ENCODE measurements at places on chromosomes 11 and 22.
A peak's percentile ranks its signal among the peaks of the same experiment; 100 is the strongest.

- DNase-seq = no peak
Measured at GRCh38 chr11:10041748-10042446, 252.1 kb downstream of the SBF2 start.

DNA sequence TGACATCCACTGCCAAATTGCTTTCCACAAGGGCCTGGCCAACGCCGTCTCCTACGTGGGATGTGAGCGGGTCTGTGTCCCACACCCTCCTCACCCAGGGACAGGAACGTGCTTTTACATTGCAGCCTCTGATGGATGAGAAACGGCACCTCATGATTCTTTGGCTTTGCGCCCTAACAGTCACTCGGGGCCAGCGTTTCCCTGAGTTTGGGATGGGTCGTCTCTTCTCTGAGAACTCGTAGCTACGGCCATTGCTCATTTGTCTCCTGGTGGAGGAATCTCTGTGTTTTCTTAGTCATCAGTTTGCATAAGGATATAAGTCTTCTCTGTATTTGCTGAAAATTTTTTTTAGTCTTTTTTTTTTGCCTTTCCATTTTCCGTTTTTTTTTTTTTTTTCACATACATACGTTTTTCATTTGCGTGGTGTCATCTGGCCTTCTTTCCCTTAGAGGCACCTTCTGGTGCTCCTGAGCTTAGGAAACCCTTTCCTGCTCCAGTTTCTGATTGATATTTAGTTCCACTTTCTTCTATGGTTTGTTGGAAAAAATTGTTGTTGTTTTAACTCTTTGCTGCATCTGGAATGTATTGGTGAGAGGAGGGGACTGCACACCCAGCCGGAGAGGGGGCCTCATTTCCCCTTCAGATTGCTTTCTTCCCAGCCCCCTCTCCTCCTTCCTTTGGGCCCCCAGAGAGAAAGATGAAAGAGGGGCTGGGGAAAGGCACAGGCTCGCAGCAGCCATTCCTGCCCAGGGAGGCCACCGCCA, 12.0 kb downstream of the TNNT3 start:
- no peak for DNase-seq

DNA sequence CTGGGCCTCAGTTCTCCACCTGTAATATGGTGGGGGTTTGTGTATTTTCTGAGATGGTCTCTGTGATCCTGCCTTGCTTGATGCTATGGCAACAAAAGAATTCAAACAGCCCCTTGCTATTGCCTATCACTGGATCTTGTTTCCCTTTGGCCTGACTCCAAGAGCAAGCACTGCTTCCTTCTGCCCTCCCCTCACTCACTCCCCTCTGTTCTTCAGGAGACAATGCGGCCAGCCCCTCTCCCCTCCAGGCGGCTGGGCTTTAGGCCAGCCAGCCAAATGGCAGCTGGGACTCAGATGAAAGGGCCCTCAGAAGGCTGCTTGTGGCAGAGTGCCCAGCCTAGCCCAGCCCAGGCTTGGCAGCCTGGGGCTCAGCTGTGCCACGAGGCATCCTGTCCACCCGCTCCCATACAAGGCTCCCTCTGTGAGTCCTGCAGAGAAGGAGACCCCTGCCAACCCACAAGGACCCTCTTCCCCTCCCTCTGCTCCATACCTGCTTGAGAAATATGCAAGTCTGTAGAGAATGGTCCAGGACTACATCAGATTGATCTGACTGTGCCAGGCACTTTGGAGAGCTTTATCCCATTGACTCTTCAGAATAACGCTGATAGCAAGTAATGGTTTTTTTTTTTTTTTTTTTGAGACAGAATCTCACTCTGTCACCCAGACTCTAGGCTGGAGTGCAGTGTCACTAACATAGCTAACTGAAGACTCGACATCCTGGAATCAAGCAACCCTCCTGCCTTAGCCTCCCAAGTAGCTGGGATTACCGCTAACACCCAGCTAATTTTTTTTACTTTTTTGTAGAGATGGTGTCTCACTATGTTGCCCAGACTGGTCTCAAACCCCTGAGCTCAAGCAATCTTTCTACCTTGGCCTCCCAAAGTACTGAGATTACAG, 7.6 kb upstream of the KCTD14 start:
- DNase-seq = no peak

DNA sequence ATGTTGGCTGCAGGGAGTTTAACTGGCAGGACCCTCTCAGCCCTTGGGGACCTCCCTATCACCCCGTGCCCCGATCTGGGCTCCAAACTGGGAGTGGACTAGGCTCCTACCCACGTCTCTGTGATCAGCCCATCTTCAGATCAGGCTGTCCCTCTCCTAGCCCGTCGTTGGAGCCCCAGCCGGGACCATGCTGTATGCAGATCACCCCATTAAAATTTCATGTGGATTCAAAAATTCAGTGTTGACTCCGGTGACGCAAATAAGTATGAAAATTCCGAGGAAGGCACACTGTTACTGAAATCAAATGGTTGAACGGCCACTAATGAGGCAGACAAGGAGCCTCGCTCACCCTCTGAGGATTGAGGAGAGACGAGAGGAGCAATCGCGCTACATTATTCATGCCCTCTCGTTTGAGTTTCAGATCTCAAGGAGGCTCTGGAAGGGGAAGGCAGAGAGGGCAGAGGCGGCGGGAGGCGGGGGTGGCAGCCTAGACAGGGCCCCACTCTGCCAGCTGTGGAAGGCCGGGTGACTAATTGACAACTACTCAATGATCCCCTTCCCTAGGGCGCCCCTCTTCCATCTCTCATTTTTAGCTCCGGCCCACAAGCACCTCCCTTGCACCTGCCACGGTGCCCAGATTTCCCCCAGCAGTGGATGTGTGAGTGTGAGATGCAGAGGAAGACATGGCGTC, 255.4 kb downstream of the MIAT start:
- no peak for DNase-seq

- no peak for DNase-seq
Measured at GRCh38 chr22:45239681-45240051, 1.0 kb downstream of the KIAA0930 start.

GRCh38 chr11:130022799-130023198, 20.2 kb upstream of the PRDM10 start:
- DNase-seq = no peak

- no peak for DNase-seq
Measured at GRCh38 chr11:9112075-9112474, 20.7 kb upstream of the SCUBE2 start.

DNA sequence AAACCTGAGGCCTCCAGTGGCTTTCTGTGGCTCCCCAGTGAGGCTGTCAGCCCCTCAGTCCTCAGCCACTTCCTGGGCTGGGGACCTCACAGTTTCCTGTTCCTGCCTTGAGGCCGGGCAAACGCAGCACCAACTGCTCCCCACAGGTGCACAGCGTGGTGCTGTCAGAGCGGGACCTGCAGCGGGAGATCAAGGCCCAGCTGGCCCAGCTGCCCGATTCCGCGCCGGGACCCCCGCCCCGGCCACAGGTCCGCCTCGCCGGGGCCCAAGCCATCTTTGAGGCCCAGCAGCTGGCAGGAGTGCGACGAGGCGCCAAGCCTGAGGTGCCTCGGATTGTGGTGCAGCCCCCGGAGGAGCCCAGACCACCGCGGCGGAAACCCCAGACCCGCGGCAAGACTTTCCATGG, 5.4 kb downstream of the TBC1D10C start:
- DNase-seq = peak; percentile 83

DNA sequence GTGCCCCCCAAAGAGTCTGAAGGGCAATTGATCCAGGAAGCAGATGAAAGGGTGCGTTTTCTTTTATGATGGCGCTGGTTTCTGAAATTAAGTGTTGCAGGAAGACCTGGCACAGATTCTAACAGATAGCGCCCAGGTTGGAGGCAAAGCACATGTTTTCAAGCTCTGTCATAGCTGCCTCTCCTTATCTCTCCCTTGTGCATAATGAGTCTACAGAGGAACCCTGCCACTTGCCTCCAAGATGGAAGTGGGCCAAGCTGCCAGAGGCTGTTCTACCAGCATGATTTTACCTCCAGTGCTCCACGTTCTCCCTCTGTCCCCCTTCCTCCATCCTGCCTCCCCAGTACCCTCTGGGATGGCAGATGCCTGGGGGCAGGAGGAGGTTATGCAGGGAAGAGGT, 30.0 kb upstream of the TLCD5 start:
- DNase-seq = no peak

DNA sequence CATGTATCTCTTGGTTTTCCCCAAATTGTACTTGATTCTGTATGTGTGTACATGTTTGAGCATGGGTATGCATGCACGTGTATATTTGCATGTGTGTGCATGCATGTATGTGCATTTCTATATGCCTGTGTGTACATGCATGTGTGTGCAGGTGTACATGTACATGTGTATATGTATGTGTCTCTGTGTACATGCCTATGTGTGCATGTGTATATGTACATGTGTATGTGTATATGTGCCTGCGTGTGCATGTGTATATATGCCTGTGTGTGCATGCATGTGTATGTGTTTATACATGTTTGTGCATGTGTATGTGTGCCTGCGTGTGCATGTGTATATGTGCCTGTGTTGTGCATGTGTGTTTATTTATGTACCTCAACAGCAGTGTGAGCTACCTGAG, 5.3 kb upstream of the NCF4 start:
- DNase-seq = no peak

- DNase-seq = peak; percentile 50
Measured at GRCh38 chr11:60924906-60925853, 920 bp downstream of the TMEM132A start.

DNA sequence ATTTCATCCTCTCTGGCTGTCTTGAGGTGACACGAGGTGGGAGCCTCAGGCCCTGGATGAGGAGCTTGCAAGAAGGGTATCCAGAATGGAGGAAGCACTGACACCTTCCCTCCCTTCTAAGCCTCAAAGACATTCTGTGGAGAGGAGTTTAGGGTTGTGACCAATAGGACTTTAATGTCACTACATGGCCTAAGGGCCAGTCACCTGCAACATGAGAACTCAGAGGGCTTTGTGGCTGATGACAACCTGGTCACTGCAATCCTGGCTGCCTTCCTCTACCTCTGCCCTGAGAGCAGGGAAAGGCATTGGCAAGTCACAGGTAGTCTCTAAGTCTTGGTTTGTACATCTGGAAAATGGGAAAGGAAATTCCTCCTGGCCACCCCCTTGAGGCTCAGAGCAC, 33.7 kb downstream of the PISD start:
- DNase-seq = no peak

DNA sequence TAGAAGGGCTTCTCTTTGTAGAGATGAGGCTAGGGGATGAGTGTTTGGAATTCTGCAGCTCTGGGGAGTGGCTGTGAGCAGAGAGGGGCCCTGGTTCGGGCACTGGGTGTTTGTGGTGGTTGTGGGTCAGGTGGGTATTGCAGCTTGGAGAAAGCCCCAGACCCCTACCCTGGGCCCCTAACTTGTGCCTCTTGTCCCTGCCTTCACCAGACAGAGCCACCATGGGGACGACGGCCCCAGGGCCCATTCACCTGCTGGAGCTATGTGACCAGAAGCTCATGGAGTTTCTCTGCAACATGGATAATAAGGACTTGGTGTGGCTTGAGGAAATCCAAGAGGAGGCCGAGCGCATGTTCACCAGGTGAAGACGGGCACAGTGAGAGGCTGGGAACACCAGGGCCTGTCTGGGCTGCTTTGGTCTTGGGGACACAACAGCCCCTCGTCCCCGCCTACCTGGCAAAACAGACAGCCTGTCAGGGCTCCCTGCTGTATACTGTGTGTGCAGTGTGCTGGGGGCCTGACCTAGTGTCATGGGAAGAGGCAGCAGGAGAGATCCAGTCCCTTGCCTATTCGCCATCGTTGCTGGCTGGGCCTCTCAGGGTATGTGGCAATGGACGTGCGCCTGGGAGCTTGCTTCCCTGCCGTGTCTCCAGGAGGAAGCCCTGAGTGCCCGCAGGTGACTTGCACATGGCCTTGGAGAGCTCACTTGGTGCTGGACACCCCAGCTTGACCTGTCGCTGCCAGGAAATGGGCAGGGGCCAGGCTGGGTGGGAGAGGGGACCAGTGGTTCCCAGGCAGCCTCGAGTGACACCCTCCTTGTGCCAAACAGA, 4.3 kb downstream of the INCENP start:
- DNase-seq = no peak

DNA sequence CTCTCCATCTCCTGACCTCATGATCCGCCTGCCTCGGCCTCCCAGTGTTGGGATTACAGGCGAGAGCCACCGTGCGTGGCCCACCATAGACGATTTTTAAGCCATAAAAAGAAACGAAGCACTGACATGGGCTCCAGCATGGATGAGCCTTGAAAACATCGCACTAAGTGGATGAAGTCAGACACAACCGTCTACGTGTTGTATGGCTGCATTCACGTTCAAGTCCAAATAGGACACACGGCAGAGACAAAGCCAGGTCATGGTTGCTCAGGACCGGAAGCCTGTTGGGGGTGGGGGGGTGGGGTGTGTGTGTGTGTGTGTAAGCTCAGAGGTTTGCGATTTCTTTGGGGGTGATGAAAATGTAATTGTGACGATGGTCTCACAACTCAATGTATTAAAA, 10.0 kb downstream of the RRP7A start:
- DNase-seq = no peak

DNA sequence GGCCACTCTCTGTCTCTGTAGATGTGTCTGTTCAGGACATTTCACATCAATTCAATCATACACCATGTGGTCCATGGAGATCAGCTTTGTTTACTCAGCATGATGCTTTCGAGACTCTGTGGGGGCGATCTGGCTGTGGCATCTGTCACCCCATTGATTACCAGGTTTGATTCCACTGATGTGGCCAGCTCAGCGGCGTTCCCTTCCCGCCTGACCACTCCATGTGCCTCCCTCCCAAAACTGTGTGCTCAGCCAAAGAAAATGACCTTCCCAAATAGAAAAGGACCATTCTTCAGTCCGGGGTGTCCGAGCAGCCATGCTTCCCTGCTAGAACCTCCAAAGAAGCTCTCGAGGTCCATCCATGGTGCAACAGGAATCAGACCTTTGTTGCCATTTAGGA, 89.1 kb downstream of the BRD1 start:
- no peak for DNase-seq

GRCh38 chr11:44565953-44566949, 788 bp downstream of the CD82 start:
- no peak for DNase-seq

GRCh38 chr11:22344081-22344480, 5.9 kb downstream of the SLC17A6 start:
- DNase-seq = peak; percentile 12

DNA sequence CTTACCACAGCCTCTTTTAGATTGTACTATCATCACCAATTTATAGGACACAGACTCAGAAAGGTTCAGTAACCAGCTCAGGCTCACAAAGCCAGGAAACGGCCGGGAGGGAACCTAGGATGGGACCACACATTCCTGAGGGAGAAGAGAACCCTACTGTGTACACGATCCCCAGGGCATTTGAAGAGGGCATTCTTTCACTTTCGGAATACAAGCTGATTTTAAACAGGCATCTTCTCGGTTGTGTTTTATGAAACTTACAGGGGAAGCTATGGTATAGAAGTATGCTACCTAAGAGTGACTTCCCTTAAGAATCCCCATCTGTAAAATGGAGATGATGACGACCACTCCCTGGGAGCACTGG, 19.0 kb downstream of the SMCO4 start:
- DNase-seq = no peak

DNA sequence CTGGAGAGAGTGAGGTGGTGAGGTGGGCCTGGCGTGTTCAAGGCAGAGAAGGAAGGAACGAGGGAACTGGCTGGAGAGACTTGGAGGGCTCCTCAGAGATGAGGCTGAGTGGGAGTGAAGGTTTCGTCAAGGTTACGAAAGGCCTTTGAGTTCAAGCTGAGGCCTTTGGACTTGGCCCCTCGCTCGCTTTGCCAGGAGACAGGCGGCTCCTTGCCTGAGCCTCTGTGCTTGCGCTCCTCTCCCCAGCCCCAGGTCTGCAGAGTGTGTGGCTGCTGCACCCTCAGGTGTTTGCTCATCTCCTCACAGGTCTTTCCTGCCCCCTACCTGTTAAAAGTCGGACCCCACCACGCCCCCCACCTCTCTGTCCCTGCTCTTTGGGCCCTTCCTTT, 91.6 kb downstream of the ATXN10 start:
- DNase-seq = no peak
